ENCODE measurements at places on chromosomes 4 and X.

DNA sequence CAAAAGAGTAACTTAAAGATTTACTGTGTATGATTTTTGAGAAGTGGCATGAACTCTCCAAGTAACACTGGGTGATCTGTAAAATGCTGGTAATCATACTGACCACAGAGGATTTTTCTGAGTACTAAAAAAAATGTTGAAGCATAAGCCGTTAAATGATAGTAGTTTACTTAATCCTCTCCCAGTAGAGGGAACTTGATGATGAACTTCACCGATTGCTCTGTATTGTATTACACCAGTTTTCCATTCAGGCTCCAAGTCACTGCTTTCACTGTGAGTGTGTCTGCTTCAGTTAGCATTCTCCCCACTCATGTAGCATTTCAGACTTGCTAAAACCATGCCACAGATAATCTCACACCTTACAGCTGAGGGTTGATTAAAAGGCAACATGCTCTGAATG lies 294.1 kb downstream of the GBA3 start:
- no peak for DNase-seq

DNA sequence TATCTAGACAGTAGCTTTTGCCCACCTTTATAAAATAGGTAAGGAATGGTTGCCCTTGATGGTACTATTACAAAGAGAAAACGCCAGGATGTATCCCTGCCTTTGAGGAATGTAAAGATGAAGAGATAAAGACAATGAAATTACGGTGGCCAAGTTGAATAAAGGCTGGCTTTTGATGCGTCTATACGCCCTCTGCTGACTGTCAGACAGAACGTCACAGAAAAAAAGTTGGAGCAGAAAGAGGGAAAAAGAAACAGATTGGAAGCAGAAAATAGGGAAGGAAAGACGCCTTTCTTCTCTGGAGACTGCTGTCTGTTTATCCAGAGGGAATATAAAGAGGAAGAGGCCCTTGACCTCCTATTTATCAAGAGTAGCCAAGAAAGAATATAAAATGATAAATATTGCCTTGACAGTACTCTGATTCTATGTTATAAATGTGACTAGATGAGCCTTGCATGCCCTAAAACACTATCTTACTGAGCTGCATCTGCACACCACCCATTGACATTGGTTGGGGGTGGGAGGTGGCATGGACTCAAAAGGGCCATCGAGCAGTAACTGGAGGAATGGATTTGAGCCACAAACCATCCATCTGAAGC lies 30.6 kb downstream of the PCDH19 start:
- peak; percentile 13 for DNase-seq

- DNase-seq = no peak
Observed at GRCh38 chr4:168397611-168398169, 79.1 kb upstream of the DDX60 start.

GRCh38 chrX:41923978-41924683 lies 777 bp upstream of the CASK start:
- peak; percentile 24 for DNase-seq

DNA sequence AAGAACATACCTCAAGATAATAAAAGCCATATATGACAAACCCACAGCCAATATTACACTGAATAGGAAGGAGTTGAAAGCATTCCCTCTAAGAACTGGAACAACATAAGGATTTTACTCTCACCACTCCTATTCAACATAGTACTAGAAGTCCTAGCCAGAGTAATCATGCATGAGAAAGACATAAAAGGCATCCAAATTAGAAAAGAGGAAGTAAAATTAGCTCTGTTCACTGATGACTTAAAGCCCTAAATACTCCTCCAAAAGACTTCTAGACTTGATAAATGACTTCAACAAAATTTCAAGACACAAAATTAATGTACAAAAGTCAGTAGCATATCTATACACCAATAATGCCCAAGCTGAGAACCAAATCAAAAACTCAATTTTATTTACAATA lies 235.7 kb downstream of the NKX6-1 start:
- no peak for DNase-seq

DNA sequence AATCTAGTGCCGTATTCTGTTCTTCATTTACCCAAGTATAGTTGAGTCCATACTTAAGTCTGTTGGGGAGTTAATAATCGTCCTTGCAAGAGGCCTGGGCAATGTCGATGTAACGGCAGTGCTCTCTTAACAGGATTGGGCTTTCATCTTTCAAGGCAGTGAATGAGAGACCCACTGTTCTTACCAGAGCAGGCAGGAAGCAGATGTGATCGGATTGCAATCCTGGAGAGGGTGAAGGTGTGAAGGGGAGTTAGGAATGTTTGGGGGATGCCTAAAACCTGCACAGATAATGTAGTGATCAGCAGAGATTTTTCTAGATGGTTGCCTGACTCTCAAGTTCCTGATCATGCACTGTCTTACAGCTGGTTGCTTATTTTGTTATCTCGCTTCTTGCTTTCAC lies 308.4 kb downstream of the AFF2 start:
- no peak for DNase-seq

DNA sequence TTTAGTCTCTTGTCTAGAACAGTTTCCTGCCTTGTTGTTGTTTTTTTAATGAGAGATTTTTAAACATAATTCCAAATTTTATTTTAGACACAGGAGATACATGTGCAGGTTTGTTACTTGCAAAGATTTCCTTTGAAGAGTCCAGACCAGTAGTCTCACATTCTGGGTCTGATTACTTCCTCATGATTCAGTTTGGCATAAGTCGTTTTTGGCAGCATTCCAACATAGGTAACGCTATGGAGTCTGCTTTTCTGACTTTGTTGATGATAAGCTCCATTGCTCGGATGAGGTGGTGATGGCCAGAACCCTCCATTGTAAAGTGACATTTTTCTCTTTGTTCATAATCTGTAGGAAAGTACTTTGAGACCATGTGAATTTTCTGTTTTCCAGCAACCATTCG lies 74.7 kb downstream of the CLCN4 start:
- no peak for DNase-seq

DNA sequence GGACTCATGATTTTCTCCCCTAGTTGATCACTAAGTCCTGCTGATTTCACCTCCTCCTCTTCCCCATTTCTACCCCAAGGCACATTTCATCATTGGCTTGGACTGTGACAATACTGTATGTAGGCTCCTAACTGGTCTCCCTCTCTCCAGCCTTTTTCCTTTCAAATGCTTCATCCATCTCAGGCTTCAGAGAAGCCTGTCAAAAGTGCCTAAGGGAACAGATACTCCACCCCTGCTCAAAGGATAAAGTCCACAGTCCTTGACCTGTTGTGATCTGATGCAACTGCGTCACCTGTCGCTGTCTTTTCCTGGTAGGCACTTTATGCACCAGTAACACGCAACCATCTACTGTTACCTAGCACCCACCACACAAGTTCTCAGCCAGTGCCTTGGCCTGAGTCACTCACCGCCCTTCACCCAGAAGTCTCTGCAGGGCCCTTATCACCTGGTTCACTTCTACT lies 12.8 kb downstream of the SCARB2 start:
- no peak for DNase-seq

DNA sequence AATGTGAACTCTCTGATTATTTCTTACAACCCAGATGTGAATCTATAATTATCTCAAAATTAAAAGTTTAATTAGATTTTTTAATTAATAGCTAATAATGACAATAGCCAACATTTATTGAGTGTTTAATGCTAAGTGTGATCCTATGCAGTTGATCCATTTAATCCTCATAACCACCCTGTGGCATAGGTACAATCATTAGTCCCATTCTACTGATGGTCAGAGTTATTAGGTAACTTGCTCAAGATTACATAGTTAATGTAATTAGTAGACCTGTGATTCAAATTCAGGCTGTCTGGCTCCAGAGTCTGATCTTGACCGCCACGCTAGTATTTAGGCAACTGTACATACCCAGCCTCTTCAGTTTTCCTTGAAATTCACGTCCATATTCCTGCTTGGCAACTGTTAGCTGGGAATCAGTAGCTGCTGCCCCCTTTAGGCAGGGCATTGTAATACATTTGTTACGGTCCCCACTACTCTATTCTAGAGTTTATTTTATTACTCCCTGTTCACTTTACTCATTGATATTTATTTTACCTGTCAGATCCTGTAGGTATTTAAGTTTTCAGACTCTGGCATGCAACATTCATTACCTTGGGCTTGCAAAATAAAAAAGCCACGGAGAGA lies 20.6 kb upstream of the TEC start:
- DNase-seq = peak; percentile 32

DNA sequence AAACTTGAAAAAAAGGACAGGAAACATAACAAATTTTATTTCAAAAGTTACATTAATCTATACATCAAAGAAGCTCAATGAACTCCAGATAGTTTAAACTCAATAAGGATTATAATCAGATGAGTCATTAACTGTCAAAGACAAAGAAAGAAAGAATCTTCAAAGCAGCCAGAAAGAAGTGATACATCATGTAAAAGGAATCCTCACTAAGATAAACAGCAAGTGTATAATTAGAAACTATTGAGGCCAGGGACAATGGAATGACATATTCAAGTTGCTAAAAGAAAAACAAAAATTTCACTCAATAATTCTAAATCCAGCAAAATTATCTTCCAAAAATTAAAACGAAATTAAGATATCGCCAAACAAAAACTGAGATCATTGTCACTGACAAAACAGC lies 161.6 kb upstream of the NWD2 start:
- DNase-seq = no peak

DNA sequence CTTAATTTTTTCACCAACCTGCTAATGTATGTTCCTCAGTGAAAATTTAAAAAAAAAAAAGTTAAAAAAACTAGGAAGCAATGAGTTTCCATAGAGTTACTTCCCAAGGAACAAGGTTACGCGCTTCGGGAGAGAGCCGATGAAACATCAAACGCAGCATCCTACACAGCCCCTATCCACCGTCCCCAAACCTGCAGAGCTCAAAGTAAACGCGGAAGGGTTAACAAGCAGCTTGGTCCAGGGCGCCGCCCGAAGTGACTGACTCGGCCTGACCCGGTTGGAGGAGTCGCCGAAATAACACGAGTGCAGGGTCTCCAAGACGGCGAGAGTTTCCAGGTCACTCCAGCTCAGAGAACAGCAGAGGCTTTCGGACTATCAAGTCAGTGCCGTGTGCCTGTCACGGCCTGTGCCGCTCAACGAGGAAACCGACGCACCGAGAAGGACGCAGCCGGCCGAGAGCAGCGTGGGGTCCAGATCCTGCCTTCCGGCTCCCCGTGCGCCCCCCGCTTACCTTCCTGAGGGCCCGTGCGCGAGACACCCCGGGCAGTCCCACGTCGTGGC lies 512 bp downstream of the NOP14 start:
- DNase-seq = no peak

DNA sequence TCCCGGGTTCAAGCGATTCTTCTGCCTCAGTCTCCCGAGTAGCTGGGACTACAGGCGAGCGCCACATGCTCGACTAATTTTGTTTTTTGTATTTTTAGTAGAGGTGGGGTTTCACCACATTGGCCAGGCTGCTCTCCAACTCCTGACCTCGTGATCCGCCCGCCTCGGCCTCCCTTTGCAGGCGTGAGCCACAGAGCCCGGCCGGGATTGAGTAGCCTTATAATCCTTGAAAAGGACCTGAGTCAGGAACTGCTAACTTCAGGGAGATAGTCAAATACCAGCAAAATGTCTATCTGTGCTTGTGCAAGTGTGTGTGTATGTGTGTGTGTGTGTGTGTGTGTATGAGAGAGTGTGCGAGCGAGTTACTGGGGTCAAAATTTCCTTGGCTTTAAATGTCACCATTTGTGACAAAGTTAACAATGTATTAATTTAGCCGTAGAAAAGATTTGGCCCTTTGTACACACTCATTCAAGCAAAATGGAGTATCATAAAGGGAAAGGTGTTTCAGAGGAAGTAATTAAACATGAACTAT lies 1.8 kb upstream of the KDM6A start:
- DNase-seq = no peak

GRCh38 chr4:152862608-152863007 lies 73.5 kb upstream of the FHDC1 start:
- no peak for DNase-seq

DNA sequence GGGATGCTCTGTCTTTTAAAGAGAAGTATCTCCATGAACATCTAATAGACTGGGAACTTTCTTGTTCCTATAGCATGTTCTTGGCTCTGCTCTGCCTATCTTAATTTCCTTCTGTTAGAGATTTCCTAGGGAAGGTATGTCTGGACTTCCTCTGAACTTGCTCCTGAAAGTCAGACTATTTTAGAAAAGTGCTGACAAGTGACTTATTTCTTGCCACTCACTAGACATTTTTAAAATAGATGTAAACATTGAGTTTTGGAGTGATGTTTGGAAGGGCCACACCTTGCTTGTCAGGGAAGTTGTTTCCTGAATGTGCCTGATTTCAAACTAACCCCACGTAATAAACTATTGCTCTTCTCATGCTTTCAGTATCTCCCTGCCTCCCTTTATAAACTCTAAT lies 62.4 kb upstream of the ATP8A1 start:
- no peak for DNase-seq

DNA sequence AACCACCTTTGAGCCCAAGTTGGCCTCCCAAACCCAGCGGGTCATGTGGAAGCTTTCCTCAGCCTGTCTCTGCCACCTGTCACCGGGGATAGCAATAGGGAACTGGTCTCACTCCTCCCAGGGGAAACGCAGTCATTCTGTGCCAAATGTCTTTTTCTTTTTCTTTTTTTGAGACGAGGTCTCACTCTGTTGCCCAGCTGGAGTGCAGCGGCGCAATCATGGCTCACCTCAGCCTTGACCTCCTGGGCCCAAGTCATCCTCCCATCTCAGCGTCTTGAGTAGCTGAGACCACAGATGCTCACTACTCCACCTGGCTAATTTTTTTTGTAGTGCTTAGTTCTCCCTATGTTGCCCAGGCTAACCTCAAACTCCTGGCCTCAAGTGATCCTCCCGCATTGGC lies 40.3 kb downstream of the MED28 start:
- DNase-seq = no peak

- DNase-seq = no peak
Observed at GRCh38 chrX:48785186-48785539, 1.2 kb upstream of the GATA1 start.

GRCh38 chr4:4339504-4340085 lies 47.3 kb upstream of the NSG1 start:
- DNase-seq = no peak

DNA sequence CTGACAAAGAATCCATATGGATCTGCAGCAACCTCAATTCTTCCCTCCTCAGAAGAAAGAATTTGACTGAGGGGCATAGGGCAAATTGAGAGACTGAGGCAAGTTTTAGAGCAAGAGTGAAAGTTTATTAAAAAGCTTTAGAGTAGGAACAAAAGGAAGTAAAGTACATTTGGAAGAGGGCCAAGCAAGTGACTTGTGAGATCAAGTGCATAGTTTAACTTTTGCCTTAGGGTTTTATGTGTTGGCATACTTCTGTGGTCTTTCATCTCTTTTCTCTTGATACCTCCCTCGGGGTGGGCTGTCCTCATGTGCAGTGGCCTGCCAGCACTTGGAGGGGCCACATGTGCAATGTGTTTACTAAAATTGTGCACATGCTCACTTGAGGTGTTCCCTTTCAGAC lies 98.0 kb upstream of the MAGEB16 start:
- no peak for DNase-seq

DNA sequence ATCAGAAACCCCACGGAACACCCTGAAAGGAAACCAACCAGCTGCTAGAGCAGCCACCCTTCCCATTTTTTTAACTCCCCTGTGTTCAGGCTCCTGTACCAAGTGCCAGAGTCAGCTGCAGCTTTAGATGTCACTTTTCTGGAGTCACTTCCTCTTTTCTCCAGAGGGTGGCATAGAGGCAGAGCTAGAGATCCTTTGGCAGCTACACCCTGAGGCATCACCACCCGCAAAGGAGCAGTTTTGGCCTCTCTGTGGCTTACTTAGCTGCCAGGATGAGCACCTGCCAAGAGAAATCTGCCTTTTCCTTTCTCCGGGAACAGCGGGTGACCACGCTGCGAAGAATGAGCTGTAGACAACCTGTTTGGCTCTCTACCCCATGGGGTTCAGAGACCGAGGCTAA lies 58.0 kb upstream of the CHRDL1 start:
- DNase-seq = no peak

Measured in BE2C (cell line).